ENCODE measurements at places on chromosomes 12 and 14.
A peak's percentile ranks its signal among the peaks of the same experiment; 100 is the strongest.

DNA sequence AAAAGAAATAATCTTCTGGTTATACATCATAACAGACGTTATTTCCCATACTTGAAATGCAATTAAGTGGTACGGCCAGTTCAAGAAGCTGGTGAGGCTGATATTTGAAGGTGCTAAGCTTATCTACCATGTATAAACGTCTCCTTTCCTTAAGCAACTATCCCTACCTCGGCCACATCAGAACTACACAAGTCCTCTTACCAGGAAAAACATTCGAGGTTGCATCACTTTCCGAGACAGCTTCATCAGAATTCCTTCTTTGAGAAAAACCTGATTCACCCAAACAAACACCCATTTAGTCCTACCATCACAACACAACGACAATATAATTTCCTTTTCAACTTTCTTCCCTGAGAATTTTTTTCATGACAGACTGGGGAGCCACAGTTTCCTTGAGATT lies 33.9 kb upstream of the NR2C1 start:
- no peak for DNase-seq

GRCh38 chr12:10700581-10700980 lies 22.5 kb downstream of the YBX3 start:
- no peak for DNase-seq

DNA sequence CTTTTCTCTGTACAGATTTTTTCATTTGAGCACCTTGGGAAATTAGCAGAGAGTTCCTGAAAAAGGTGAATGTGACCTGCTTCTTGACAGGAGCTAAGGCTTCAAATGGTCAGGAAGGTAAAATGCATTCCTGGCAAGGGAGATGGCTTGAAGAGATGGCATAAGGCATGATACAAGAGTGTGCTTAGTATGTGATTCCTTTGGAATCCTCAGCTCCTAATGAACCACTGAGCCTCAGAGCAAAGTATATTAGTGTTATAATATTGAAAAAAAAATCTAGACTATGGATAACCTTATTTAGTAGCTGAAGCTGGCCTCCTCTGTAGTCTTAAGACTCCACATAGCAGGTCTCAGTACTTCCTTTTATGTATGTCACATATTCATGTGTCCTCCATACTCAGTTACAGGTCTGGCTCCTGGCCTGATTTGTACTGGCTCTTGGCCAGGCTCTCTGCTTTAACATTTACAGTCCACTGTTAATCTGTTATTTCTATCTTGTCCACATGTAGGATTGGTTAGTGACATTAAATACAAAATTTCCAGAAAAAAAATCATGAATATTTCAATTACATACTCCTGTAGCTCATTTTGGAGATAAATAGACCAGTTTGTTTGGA lies 17.9 kb downstream of the TOGARAM1 start:
- no peak for DNase-seq

DNA sequence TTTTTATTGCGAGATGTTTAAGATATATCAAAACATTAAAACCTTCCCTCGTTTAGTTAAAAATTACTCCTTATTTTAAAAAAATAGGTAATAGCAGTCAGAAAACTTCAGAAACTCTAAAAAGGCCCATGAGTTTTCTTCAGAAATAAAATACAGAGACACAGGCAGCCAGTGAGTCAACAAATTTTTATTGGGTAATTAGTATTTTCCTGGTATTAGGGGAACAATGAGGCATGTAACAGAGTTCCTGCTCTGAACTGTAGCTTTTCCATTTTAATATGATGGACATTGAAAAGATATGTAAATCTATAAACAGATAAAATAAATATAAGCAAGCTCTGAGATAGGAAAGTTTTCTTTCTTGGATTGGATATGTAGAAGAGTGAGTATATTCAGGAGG lies 399 bp upstream of the ZNF705A start:
- DNase-seq, result no peak

DNA sequence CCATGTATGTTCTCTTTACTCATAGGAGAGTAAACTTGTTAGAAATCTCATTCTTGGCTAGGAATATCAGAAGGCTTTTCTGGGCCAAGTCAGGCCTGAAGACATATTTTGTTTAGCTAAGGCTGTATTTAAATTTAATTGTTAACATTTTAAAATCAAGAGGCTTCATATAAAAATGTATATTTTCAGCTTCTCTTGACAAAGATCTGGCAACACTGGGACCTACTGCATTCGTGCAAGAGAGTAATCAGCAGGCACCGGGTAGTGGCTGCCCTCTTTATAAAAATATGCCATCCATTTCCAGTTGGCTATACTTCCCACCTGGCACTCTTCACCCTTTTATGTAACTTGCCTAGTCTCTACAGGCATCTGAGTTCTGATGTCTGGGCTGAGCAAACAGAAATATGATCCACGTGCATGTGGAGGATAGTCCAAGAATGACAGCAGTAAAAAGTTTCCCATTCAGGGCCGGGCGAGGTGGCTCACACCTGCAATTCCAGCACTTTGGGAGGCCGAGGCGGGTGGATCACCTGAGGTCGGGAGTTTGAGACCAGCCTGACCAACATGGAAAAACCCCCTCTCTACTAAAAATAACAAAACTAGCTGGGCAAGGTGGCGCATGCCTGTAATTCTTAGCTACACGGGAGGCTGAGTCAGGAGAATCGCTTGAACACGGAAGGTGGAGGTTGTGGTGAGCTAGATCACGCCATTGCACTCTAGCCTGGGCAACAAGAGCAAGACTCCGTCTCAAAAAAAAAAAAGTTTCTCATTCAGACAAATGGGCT lies 2.0 kb upstream of the SOS2 start:
- DNase-seq, result peak; percentile 19

- DNase-seq, result peak; percentile 75
Measured at GRCh38 chr12:68158432-68158831, 1.1 kb downstream of the IFNG start.

DNA sequence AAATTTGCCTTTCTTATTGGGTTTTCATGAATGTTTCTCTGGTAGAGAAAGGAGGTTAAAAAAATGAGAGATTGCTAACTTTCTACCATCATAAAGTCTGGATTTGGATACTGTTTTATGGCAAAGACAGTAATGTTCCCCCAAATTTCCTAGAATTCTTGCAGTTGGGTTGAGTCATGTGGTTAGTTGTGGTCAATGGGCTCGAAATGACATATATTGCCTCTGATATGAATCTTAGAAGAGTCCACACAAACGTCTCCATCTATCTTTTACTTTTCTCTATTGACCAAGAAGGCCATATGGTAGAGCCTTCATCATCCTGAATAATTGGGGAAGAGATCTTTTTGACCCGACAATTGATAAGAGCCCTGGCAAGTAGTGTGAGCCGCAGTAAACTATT lies 119.5 kb upstream of the PMCH start:
- DNase-seq, result no peak

- DNase-seq, result no peak
Measured at GRCh38 chr14:20190596-20190995, at the start of gene OR11G2. Gene OR11G2 (plus strand): TSS chr14:20190896. CDS start chr14:20197438, 6,542 bp downstream.

DNA sequence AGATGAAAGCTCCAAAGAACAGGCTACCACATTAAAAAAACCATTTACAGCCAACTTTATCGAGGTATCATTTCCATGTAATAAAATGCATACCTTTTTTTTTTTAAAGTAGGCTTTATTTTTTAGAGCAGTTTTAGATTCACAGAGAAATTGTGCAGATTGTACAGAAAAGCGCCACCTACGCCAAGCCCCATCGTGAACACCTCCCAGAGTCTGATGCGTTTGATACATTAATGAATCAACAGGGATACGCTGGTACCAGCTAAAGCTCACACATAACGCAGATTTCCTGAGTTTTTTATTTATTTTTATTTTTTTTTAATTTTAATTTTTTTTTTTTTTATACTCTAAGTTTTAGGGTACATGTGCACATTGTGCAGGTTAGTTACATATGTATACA lies 129.9 kb downstream of the KIF26A start:
- no peak for DNase-seq

DNA sequence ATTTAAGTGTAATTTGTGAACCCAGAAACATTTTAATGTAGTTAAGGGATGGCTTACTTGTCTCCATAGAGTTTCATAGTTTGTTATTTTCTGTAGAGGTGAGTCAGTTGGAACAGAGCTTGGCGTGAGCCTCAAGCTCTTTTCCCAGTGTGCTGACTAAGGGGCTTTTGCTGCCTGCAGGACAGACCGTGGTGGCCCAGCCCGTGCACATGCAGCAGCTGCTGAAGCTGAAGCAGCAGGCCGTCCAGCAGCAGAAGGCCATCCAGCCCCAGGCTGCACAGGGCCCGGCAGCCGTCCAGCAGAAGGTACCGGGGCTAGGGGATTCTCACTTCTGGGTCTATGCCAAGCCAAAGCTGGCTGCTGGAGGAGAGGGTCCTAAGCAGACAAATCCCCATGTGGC lies 76.9 kb downstream of the DDX51 start:
- no peak for DNase-seq

DNA sequence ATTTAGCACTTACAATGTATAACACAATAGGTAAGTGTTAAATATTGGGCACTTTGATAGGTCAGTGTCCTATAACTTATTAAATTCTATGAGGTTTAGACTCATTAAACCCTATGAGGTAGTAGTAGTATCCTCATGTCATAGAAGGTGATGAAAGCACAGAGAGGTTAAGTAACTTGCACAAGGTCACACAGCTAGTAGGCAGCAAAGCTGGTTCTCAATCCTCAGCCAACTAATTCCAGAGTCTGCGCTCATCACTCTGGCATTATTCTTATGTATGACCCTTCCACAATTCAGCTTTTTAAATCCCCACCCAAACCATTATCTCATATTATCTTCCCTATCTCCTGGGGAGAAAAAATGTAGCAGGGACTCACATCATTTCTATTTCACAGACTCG lies 141.1 kb downstream of the KSR2 start:
- DNase-seq, result no peak

DNA sequence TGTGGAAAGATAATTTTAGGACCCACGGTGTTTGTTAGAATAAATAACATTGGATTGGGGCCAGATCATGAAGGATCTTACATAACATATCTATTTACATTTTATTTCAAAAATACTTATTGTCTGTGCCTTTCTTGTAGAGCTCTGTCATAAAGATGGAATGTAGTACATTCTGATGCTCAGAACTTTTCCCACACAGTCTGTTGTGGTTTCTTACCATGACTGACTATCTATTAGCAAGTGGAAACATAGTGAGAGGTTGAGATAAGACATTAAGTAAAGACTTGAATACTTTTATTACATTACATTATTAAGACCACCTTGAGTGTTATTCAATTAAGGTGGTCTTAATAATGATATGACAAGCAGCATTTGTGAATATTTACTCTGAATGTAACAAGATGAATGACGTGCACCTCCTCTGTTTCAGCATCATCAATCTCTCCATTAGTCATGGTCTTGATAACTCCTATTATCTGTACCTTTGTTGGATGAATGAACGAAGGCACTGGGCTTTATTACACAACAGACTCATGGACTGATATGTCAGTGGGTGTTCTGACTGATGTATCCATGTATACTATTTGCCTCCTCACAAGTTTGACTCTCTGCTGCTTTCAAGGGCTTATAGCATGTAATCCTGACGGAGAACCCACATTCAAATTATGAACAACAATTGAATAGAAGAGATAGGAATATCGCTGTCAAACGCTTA lies 883.0 kb upstream of the FLRT2 start:
- no peak for DNase-seq

DNA sequence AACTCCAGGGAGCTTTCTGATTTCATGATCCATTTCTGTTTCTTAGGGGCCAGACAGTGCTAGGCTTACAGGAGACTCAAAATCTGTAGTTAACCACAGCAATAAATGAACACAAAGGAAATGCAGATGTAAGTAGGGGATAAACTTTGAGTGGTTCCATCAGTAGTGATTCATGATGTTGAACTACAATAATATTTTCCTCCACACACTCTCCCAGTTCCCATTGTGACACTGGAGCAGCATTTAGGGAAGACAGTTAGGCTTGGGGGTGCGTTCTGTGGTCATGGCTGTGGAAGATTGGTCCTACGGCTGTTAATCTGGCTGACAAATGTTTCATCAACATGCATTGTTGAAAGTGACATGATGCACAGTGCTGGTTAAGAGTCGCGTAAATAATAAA lies 66.9 kb downstream of the HMGA2 start:
- no peak for DNase-seq

GRCh38 chr12:211639-212414 lies 2.1 kb downstream of the SLC6A12 start:
- DNase-seq, result no peak

- no peak for DNase-seq
Measured at GRCh38 chr14:38210587-38211216, 3.0 kb downstream of the SSTR1 start.

GRCh38 chr12:10408842-10409241 lies 715 bp downstream of the KLRC4 start:
- DNase-seq, result no peak

DNA sequence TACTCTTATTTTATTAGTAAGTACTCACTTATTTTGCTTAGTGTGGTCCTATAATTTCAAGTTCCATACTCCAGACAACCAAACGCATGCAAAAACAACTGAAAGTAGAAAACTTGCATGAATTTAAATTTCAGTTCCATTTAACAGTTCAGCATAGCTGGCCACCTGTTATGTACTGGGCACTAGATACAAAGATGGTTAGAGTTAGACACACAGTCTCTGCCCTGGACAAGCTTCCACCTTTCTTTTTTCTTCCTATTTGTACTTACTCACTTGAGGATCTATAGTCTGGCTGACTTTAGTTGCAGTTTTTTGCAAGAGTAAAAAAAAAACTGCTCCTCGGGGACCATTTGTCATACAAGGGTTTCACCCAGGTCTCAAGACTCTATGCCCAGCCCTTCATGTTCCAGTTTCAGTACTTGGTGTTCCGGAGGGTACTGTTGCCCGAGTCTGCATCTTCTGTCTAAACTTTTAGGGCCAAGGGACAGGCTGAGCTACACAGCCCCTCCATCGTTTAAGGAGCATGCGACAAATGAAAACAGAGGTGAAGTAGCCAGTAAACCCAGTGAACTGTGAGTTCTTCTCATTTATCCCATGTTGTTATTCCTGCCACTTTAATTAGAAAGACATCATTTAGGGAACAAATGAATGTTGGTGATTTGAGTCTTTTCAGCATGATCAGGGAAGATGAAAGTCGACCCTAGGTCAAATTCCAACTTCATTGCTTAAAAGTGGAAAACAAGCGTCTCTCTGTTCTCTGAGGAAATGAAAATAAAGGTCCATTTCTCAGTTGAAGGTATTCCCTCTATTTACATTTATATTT lies 22.3 kb downstream of the RPGRIP1 start:
- no peak for DNase-seq

DNA sequence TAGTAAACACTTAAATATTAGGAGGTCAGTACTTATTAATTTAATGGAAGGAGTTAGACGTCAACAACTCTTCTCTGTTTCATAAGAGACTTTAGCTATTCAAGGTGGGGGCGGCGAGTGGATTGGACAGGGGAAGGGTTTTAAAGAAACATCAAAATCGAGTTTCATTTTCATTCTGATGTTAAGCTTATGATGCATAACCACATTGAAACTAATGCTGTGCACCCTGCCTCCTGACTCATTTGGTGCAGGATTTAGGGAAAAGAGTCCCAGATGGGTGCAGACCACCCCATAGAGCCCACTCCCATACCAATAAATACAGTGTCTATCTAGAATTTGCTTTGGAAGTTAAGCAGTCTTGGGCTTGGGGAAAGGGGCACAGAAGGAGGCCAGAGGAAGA lies 7.4 kb downstream of the ZBTB39 start:
- no peak for DNase-seq

All from CD4-positive, alpha-beta T cell treated with Interleukin-10 for 1 hour (primary cell).